ENCODE measurements at places on chromosomes 7 and 10.

GRCh38 chr10:17077890-17078289 is 51.7 kb downstream of the CUBN start:
- no peak for DNase-seq

DNA sequence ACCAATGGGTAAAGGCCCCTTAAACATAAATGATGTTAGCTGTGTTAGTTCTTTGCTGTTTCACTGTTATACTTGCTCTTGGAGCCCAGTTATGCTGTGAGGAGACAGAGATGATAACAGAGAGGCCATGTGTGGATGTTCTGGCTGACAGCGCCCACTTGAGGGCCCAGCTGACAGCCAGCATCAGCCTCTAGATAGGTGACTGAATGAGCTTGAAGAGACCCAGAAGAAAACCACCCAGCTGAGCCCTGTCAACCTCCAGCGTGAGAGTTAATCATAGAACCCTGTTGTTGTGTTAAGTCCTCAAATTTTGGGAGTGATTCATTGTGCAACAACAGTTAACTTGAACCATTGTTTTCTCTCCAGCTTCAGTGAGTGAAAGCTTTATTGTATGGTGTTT is 91.7 kb downstream of the GLRX3 start:
- no peak for DNase-seq

- no peak for DNase-seq
Observed at GRCh38 chr7:113521468-113521867, 397.3 kb downstream of the PPP1R3A start.

- no peak for DNase-seq
Observed at GRCh38 chr10:48332166-48332870, 25.8 kb downstream of the MAPK8 start.

DNA sequence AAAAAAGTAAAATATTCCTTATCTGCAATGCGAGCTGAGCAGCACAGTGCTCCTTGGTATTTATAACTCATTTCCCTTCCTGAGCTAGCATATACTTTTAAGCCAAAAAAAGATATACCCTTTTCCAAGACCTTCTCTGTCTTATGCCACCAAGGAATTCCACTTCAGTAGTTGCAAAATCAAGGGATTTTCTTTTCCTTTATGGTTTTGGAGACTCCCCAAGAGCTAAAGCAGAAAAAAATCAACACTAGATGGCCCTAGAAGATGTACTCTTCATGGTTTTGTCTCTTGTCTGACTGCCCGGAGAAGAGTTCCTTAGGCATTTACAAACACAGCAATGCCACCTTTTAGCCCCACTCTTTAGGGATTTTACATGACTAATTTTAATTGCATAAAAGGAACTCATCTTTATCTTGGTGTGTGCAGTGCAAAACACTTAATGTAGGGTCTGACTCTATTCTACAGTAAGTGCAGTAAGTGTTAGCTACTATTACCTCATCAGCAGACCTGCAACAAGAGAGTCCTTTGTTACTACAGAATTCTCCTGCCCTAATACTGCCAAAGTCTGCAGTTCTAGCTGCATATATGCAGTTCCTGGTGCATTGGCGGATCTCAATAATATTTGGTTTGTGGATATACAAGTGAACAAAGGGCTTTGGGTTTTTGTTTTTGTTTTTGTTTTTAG is 443.3 kb downstream of the GFRA1 start:
- no peak for DNase-seq

- no peak for DNase-seq
Observed at GRCh38 chr7:4772306-4772705, 3.1 kb upstream of the AP5Z1 start.

- DNase-seq: no peak
Observed at GRCh38 chr10:23324351-23324750, 20.2 kb downstream of the C10orf67 start.

GRCh38 chr10:62894156-62894555 is 78.0 kb upstream of the EGR2 start:
- DNase-seq: no peak

DNA sequence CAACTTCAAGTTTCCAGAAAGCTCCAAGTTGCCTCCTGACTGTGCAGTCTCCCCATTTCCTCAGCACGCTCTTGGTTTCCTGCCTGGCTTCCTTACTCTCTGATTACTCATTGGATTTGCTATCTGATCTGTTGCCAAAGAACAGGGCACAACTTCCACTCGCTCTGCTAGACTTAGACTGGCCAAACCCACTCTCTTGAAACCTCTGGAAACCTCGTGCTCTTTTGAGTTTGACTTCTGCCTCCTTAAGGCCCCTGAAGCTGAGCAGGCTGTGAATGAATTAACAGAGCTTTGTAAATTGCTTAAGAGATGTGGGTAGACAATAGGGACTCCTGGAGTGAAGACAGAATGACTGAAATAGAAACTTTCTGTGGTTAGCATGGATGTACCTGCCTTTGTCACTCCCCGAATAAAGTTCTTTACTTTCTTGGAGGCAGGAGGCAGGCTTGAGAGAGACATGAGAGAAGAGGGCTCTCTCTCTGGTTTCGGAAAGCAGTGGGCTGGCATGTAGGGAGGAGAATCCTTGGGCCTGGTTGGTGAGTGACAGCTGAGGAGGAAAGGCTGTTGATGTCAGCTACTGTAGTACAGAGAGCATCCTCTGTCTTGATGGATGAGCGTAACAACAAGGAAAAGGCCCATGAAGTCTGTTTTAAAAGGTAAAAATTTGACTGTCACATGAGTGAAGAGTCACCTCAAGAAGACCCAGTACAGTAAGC is 70.8 kb downstream of the CHN2 start:
- DNase-seq: no peak

DNA sequence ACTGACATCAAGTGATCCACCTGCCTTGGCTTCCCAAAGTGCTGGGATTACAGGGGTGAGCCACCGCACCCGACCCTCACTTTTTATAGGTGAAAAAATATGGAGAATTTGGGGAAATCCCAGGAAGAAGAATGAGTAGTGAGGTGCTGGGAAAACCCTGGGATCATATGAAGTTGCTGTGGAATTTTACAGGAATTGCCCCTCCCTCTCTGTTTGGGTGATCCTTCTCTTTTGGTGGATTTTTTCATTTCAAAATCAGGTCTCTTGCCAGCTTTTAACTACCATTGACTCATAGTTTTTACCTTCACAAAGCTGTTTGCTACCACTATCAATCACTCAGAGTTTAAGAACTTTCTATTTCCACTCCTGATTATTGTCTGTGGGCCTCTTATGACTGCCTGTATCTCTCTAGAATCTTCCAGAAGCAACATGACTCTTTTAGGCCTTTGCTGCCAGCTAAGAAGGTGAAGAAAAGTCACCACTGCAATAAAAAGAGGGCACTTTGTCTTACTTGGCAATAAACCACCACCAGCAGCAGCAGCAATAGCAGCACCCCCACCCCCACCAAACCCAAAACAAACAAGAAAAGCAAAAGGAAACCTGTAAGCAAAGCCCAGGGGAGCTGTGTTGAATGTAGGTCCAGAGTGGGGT is 4.0 kb upstream of the GIMAP8 start:
- no peak for DNase-seq

All from stimulated activated CD8-positive, alpha-beta memory T cell treated with anti-CD3 and anti-CD28 coated beads, Interleukin-15, amount 100 ng/mL, for 1 hour (primary cell).